ENCODE measurements at places on chromosomes 1 and 21.

DNA sequence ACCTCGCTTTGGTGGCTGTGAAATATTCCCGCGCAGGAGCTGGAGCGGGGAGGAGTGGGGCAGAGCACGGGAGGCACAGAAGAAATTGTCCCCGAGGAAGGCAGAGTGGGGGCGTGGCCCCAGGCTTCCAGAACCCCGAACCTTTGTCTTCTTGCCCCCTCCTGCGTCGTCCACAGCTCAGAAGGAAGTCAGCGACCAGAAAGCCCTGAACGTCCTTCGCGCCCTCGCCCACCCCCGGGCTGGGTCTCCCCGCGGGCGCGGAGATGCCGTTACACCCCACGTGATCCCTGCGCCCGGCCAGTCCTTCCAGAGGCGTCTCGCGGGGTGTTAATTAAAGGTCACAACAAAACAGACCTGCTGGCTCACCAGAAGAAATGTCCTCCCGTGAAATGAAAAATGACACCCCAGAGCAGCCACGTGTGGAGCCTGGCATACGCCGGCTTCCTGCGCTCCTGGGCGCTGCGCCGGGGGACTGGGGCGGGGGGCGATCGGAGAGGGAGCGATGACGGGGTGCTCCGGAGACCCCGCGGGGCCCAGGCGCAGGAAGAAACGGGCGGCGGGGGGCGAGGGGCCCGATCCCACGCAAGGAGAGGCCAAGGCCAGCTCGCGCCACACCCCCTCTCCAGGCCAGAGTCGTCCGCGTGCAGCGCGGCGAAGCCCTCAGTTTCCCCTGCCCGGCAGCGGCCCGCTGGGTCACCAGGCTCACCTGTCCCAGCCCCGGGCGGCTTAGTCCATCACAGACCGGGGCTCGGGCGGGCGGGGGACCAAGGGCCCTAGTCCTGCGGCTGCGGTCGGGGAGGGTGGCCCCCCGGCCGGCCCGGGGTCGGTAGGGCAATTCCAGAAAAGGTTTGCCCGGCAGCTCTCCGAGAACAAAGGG lies 995 bp upstream of the KIF26B start:
- DNase-seq: no peak

GRCh38 chr1:42742617-42743316 lies 2.7 kb upstream of the CLDN19 start:
- no peak for DNase-seq

- no peak for DNase-seq
Measured at GRCh38 chr1:85628791-85629531, 48.4 kb downstream of the CCN1 start.

GRCh38 chr1:225863167-225863566 lies 19.0 kb downstream of the TMEM63A start:
- DNase-seq: no peak

DNA sequence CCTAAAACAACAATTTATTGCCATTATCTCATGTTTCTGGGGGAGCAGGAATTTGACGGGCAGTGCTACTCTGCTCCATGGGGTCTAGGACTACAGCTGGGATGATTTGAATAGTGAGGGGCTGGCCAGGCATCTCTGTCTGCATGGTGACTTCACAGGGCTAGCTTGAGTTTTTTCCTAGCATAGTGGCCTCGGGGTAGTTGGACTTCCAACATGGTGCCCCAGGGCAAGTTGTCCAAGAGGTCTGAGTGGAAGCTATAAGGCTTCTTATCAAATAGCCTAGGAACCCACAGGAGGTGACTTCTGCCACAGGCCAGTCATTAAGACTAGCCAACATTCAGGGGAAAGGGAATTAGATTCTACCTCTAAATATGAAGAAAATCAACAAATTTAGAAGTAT lies 92.0 kb upstream of the WLS start:
- no peak for DNase-seq

GRCh38 chr1:119738100-119738720 lies 26.5 kb downstream of the PHGDH start:
- DNase-seq: no peak

Data from KG1 (cell line).